NCI-H524 (cell line): ENCODE measurements at places on chromosomes 5 and 9.
A peak's percentile ranks its signal among the peaks of the same experiment; 100 is the strongest.

GRCh38 chr5:134145779-134146581 lies 30.8 kb downstream of the SKP1 start:
- no peak for DNase-seq

DNA sequence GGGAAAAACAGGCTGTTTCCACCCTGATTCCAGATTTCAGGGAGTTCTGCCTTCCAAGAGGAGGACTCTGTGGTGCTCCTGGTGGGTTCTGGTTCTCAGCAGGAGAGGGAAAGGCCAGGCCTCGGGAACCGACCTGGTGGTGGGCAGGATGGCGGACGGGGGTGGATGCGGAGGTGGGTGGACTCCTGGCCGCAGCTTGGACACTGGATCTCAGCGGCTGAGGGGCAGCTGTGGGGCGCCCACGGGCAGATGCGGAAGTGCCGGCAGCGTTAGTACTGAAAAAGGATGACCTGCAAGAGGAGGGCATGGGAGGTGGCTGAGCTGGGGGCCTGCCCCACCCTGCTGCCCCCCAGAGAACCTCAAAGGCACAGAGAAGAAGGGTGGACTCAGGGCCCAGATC lies 24.3 kb downstream of the LHX6 start:
- no peak for DNase-seq

GRCh38 chr9:135590486-135591079 lies 29.0 kb downstream of the PAEP start:
- DNase-seq, result no peak

DNA sequence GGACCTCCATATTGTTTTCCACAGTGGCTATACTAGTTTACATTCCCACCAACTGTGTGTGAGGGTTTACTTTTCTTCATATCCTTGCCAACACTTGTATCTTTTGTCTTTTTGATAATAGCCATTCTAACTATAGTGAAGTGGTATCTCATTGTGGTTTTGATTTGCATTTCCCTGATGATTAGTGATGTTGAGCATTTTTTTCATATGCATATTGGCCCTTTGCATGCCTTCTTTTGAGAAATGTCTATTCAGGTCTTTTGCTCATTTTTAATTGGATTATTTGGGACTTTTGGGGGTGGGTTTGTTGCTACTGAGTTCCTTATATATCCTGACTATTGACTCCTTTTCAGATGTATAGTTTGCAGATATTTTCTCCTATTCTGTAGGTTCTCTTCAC lies 44.4 kb downstream of the FEM1C start:
- DNase-seq, result no peak

DNA sequence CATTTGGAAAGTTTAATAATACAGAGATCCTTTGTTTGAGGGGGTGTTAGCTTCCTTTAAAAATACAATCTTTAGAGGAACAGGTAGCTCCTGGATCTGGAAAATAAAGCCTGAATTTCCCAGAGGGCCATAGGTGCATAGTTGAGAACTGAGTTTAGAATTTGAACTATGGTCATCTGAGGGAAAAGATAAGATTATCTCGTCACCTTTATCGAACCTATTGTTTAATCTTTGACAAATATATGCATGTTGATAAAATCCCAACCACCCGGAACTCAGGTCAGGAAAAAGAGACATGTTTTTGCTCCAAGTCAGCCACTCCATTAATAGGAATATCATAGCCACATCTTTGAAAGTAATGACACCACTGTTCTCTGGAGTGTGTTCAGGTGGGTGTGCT lies 91.7 kb upstream of the FAM169A start:
- DNase-seq, result no peak

DNA sequence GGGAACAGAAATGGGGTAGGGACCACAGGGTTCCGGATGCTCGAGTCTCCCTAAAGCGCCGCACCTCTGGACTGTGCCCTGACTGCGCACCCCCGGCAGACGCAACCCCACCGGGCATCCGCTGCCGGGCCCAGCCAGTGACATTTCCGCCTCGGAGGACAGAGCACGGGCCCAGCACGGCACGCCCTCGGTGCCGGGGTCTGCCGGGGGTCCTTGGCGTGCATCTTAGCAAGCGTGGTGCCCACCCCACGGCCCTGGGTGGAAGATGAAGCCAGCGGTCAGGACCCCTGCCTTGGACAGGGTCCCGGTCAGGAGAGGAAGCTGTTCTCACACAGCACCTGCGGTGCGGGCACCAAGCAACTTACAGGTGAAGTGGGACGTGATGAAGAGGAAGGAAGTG lies 7.1 kb downstream of the INPP5E start:
- DNase-seq, result no peak

GRCh38 chr5:6140219-6140618 lies 238.1 kb downstream of the MED10 start:
- DNase-seq, result no peak

- DNase-seq, result no peak
Measured at GRCh38 chr5:32733590-32734340, 22.6 kb downstream of the NPR3 start.

DNA sequence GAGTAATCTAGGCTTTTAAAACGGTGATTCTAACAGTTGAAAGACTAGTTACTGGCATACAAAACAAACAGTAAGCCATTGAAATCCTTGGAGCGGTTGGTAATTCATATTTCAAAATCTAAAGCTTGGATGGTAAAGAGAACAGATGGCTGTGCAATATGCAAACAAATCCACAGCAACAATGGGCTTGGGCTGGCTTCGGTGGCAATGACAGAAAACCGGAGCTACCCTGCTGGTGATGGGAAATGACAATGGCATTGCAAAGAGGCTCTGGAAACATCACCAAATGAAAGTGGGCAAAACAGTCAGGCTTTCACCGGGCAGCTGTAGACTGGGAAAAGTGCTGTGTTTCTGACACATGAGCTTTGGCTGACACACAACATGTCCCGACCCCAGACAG lies 42.2 kb downstream of the MED27 start:
- peak; percentile 73 for DNase-seq

- DNase-seq, result no peak
Measured at GRCh38 chr5:181217803-181218062, 5.3 kb upstream of the TRIM41 start.

- no peak for DNase-seq
Measured at GRCh38 chr5:639253-639530, 27.1 kb downstream of the CEP72 start.

DNA sequence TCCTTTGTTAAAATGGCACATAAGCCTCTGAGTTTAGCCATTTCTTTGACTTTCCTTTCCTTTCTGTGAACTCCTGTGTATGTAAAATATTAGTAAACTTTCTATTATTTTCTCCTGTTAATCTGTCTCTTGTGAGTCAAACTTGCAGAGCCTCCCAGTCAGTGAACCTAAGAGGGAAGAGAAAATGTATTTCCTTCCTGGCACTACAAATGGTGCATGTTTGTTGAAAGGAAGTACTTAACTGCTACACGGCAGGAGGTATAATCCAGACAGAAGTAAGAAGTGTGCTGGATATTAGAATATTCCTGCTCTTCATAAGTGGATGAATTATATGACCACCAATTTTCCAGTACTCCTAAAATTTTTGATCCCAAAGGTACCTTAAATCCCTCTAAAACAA lies 23.0 kb downstream of the CTSL start:
- no peak for DNase-seq

DNA sequence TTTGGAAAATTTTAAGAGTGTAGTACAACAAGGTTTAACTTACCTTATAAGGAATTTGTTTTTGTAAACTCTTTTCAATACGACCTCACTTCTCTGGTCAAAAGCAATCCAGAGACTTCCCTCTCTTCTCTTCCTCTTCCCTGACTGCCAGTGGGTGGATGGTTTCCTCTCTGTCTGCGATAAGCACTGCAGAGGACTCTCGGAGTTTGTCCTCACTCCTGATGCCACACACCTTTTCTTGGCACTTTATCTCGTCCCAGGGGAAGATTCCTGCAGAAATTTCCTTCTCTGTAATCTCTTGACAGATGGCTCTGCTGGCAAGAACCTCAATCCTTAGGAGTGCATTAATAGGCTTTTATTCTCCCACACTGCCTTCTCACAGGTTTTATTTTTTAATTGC lies 641.6 kb downstream of the NR2F1-AS1 start:
- DNase-seq, result peak; percentile 96

- no peak for DNase-seq
Measured at GRCh38 chr9:72431036-72431435, 66.0 kb upstream of the ZFAND5 start.

DNA sequence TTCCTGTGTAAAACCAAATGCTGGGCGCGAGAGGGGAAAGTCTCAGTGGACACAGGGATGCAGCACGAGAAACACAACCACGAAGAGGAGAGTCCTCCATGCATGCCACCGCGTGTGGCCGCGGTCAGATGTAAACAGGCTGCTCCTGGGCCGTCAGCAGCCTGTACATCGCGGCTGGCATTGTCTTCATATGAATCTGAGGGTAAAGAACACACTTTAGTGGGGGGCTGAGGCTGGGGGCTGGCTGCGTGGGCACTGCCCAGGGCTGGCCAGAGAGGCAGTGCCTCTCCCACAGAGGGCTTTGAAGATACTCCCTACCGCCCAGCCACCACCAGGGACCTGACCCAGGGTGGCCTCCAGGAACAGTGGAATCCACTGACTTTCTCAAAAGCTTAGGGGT lies 106.2 kb downstream of the ENTREP1 start:
- no peak for DNase-seq

- no peak for DNase-seq
Measured at GRCh38 chr5:54324651-54325271, 14.4 kb upstream of the ARL15 start.

DNA sequence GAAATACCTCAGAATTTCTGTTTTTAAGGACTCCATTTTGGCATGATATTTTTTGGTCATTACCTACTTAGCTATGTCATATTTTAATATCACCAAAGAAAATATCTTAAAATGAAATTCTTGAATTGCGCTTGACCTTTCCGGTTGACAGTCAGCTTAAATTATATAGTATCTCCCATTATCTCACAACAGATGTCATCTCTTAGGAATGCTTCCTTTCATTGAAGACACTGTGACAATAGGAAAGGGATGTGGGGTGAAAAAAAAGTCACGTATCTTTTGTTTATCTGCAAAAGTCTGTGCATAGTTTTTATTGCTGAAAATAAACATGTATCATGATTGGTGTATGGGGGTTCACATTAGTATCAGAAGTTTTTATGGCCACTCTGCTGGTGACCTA lies 105.8 kb downstream of the INVS start:
- DNase-seq, result no peak

GRCh38 chr9:71072587-71072986 lies 48.8 kb downstream of the TRPM3 start:
- DNase-seq, result no peak

GRCh38 chr9:10674586-10674985 lies 61.8 kb upstream of the PTPRD start:
- DNase-seq, result no peak

DNA sequence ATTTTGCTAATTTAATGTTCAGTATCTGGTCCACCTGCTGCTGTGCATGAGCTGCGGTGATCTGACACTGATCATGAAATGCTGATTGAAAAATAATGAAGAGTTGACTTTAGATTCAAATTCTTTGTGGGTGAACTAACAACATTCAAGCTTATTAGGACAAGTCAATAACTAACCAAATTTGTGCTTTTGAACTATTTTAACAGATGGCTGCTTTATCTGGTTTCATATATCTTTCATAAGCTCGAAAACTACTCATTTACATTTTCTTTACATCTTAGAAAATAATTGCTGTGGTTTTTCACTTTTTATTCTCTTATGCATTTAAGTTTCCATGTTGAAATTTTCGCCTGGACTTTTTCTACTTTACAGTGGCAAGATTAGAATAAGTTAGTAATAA lies 274.8 kb upstream of the CCNG1 start:
- no peak for DNase-seq
